Epithelial cell of prostate (primary cell): ENCODE measurements at places on chromosomes 6 and 20.

- DNase-seq = no peak
These were observed 2.6 kb downstream of the SIRPG start for GRCh38 chr20:1654996-1655395.

GRCh38 chr20:40323361-40323794 lies 365.7 kb downstream of the MAFB start:
- peak; percentile 26 for DNase-seq

DNA sequence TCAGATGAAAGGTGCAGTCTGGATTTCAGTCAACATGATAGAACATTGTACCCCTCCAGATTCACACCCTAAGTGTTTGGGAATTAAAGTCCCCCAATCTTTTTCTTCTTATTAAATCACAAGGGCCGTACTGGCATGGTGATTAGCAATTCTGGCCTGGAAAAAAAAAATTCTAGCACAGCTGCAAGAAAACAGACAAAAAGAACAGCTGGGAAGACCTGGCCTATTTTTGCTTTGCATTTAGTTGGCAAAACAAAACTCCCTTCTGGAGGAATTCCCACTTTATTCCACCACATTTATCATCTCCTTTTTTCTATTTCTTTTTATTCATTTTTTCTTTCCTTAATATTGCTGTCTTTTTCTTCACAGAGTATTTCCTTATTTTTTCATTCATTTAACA lies 39.8 kb upstream of the AKAP12 start:
- DNase-seq = no peak

DNA sequence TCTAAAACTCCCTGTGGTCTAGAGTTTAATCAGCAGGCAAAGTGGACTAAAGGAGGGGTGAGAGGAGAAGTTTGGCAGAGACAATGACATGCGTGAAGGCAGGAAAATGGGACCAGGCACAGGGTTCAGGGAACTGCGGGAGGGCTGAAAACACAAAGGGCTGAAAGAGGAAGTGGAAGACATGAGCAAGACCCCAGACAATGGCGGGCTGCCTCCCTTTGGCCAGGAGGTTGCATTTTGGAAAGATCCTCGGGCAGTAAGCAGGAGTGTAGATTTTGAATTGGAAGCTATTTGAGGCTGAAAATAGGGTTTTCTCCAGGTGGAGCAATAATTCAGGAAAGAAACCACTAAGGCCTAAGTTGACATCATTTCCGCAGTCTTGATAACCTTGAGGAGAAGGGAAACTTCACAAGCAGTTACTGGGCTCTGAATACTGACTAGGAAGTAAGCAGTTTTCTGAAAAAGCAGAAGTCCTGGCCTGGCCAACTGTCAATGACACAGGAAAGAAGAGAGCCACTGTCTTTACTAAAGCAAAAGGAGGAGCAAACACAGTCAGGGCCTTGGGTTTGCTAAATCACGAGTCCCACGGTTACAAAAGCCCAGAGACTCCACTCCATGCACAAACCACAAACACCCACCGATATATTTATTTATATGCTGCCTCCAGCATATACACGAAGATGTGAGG lies 3.4 kb downstream of the LY86 start:
- no peak for DNase-seq

- DNase-seq = no peak
These were observed 441.4 kb downstream of the COL12A1 start for GRCh38 chr6:74764486-74764885.

GRCh38 chr6:27375613-27376079 lies 12.9 kb upstream of the ZNF391 start:
- DNase-seq = no peak

- DNase-seq = no peak
These were observed at the start of gene HMGCLL1 for GRCh38 chr6:55578537-55579363. Gene HMGCLL1, minus strand, starts transcription at chr6:55579192. Its CDS starts 137 bp downstream, at chr6:55579055.

- DNase-seq = no peak
These were observed 180.3 kb downstream of the THBS2 start for GRCh38 chr6:169073311-169073710.

- no peak for DNase-seq
These were observed 320.2 kb upstream of the JARID2 start for GRCh38 chr6:14925699-14926026.

DNA sequence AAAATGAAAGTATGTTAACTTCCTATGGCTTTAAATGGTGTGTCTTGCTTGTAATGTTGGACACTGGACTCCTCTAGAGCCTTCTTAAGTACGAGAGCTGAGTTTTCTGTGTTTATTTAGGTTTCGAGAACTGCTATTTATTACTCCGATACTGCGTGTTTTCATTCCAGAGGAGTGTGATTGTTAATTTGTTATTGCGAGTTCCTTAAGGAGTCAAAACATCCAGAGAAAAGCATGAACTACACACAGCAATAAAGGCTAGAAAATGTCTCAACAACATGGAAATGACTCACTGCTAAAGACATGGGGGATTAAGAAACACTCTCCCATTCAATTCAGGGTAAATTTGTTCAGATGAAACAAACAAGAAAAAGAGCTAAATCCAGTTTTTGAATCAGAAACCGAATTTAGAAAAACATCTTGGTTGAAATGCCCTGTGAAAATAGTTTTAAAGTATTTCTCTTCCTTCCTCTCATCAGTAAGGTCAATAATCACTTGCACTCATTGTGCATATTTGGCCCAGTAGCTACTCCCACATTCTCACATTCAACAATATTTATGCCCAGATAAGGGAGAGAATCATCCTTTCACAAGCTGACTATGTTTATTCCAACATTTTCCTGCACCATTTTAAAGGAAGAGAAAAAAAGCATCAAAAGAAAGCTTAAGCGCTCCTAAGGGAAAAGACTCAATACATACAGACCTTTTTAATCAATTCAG lies 36.0 kb downstream of the ATXN1 start:
- DNase-seq = no peak

DNA sequence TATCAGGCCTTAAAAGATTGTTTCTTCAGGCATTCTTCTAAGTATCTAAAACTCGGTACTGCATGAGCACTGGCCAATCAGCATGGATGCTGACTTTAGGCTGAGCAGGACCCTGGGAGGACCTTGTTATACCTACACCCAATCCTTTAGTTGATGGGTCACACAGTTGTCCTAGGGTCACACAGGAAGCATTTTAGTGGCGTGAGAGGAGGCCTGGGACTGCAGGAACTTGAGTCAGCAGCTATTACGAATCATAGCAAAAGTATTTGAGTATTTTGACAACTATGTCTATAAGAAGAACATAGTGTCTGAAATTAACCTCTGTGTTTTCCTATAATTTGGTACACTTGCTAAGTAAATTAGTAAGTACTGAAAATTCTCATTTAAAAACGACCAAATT lies 741.4 kb downstream of the HACE1 start:
- peak; percentile 29 for DNase-seq

- DNase-seq = no peak
These were observed 166.0 kb upstream of the PLN start for GRCh38 chr6:118382126-118382525.

DNA sequence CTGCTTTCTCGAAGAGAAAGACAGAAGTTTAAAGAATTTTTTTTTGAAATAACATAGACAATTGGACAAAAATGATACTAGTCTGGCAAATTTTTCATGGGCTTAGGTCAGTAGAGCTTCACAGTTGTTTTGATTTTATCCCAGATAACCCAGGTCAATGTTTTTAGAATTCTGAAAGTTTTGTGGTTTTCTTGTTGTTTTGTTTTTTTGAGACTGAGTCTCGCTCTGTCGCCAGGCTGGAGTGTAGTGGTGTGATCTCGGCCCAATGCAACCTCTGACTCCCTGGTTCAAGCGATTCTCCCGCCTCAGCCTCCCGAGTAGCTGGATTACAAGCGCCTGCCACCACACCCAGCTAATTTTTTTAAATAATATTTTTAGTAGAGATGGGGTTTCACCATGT lies 22.8 kb downstream of the KIF13A start:
- DNase-seq = no peak

DNA sequence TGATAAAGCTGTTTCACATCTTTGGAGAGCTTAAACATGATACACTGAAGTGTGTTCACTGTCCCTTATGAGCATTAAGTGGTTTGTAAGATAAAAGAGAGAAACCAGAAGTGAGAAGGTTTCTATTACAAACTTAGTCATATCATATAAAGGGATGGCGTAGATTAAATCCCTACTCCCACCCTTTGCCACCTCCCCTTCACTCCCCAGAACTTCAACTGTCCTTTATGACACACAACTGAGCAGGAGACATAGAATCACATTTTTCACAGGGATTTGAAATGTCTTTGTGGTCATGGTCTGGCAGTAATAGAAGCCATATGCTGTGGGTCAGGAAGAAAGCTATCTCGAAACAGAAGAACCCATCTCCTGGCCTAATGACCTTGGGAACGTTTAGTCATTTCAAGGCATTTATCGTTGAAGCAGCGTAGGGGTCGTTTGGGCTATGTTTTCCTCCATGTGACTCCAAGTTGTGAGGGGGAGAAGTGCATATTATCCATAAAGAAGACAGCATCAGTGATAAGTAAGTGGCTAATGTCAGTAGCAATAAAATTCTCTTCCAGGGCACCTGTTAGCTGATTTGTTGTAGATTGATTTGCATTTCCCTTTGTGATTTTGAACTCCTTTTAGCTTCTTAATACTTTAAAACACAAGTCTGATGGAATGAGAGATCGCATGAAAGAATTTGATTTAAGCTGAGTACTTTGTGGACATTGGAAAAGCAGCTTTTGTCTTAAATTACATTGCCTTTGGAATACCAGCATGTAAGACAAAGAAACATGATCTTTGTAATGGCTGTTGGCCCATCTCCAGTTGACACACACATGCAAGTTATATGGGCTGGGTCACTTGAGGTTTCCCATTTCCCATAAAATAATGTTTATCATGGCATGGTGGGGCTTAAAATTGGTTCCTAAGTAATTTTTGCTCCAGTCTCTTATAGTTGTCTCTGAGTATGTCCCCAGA lies 501.5 kb upstream of the FLRT3 start:
- DNase-seq = no peak

- no peak for DNase-seq
These were observed 2.9 kb upstream of the AKAP7 start for GRCh38 chr6:131132360-131132759.

DNA sequence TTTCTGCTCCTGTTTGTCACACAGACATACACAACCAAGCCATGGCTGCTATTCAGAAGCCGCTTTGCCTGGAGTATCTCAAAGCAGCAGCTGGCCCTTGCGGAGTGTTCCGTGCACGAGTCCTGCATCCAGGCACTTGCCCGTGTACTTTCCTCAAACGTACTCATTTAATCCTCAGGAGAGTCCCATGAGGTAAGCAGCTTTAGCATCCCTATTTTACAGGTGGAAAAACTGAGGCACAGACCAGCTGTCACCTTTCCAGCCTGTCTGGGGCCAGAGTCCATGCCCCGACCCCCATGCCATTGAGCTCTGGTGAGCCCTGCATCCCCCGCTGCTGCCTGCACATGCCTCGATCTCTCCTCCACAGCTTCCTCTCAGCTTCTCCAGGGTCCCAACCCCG lies 130.0 kb downstream of the ERMARD start:
- DNase-seq = no peak

GRCh38 chr6:16316741-16317251 lies 78.4 kb downstream of the GMPR start:
- DNase-seq = no peak

- peak; percentile 94 for DNase-seq
These were observed 110.4 kb upstream of the ARMC2 start for GRCh38 chr6:108737594-108738546.

GRCh38 chr6:94175465-94175864 lies 756.1 kb upstream of the EPHA7 start:
- DNase-seq = no peak

DNA sequence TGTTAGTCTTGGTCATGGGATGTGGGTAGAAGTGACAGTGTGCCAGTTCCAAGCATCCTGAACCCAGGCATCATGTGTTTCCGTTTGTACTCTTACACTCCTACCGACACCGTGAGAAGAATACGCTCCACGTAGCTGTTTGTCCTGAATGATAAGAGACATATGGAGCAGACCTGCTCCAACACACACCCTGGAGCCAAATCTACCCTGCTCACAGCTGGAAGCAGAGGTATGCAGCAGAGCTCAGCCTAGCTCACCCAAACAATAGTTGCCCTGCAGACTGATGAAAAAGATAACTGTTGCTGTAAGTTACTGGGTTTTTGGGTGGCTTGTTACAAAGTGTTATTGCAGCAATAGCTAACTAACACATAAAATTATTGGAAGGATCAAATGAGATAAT lies 14.3 kb upstream of the PDSS2 start:
- DNase-seq = no peak

GRCh38 chr20:43870484-43870883 lies 44.2 kb upstream of the TOX2 start:
- no peak for DNase-seq

- no peak for DNase-seq
These were observed 348.1 kb downstream of the GRIK2 start for GRCh38 chr6:101741474-101742171.

GRCh38 chr6:111173341-111173740 lies 86.0 kb downstream of the SLC16A10 start:
- DNase-seq = no peak

DNA sequence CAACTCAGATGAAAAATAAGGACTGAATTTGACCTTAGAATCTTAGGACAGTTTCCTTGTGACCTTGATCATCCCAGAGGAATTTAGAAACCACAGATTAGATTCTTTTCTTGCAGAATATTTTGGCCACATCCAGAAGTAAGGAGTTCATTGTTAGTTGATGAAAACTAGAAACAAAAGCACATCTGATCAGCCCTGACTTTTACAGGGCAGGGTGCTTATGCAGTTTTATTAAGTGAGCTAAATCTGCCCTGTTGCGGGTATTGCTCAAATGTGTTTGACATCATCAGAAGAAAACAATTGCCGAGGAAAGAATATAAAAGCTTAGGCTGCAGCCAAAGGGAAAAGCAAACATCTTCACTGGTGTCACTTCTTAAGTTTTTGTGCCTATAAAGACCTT lies 100.8 kb downstream of the MTFR2 start:
- DNase-seq = no peak

DNA sequence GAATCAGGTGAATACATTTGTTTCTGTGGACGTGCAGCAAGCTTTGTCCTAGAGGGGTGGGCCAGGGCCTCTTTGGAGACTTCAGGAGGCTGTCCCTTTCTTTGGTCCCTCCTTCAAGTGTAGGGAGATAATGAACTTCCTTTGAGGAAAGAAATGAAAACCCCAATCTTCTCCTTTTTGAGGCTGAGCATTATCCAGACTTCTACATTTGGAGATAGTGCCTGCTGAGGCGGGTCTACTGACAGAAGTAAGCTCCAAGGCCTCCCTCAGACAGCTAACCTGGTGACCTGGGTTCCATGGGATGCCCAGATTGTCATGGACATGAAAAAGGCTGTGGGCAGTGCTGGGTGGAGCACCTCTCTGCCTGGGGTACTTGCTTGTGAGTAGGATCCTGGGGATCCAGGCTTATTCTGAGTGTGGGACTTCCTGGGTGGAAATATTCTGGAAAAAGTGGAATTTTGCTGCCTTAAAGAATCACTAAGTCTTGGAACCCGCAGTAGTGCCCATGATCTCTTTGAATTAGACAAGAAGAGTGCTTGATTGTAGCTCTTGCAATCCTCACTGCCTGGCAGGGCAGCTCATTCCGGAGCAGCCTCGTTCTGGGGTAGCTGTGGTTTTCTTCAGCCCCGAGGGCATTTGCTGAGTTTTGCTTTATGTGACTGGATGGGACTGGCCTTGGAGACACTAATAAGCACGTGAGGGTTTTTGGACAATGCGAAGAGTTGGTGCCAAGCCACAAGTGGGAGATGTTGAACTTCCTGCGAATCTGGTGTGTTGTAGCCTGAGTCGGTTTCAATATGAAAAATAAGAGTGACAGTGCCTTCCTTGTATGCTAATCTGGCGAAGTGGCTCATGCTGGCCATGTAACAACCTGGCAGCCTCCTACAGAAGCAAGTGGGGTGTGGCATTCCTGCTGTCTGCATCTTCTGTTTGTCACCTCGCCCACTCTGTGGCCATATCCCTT lies 28.1 kb downstream of the SNRNP48 start:
- peak; percentile 80 for DNase-seq
